SJCRH30 (cell line): ENCODE measurements at places on chromosomes 4 and X. TPM values are rescaled to one million over a fixed set of nuclear protein-coding genes. Genes with fewer than 3 reads are reported as not detected.

- H3K4me3 ChIP-seq: no peak overlapping the region
- H3K36me3 ChIP-seq: no peaks in the 10 kb centered on the region
- no peaks in the 10 kb centered on the region for H3K27me3 ChIP-seq
- H3K27ac ChIP-seq: no peak overlapping the region
- no peak for DNase-seq
- H3K4me1 ChIP-seq: no peaks in the 10 kb centered on the region
Measured at GRCh38 chr4:142840516-142841123, 5.5 kb downstream of the INPP4B start.

DNA sequence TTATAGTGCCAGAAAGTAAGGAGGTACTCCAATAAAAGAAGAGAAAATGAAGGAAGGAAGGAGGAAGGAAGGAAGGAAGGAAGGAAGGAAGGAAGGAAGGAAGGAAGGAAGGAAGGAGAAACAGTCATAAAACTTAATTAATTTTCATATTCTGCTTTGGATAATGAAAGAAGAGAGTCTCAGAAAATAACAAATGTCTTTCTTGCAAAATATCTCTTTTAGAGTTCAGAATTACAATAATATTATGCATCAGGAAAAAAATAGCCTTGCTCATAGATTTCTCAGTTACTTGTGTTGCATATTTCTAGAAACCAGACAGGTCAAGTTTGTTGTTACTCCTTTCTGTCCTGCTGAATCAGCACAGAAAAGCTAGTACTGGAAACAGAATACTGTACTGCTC, 130.1 kb upstream of the DKK2 start:
- DNase-seq: no peak
- H3K4me3 ChIP-seq: no peak overlapping the region
- H3K4me1 ChIP-seq: no peaks in the 10 kb centered on the region
- H3K27me3 ChIP-seq: no peaks in the 10 kb centered on the region

- H3K4me3 ChIP-seq: no peak overlapping the region
- no peaks in the 10 kb centered on the region for H3K36me3 ChIP-seq
- no peak overlapping the region for H3K27ac ChIP-seq
Measured at GRCh38 chr4:53273726-53274125, 92.1 kb downstream of the SCFD2 start.

GRCh38 chr4:170079981-170080380, 9.8 kb downstream of the AADAT start:
- H3K36me3 ChIP-seq: peaks cover 60% of the 10 kb centered on the region
- H3K4me1 ChIP-seq: no peaks in the 10 kb centered on the region
- H3K27me3 ChIP-seq: no peaks in the 10 kb centered on the region
- H3K27ac ChIP-seq: no peak overlapping the region
- no peak for DNase-seq

NPFFR2 gene
- not detected in 2 replicates for total RNA-seq
